Amniotic stem cell (primary cell): ENCODE measurements at places on chromosomes 5 and 9.

- DNase-seq: no peak
These were observed 207.8 kb downstream of the ENC1 start for GRCh38 chr5:74432721-74433120.

DNA sequence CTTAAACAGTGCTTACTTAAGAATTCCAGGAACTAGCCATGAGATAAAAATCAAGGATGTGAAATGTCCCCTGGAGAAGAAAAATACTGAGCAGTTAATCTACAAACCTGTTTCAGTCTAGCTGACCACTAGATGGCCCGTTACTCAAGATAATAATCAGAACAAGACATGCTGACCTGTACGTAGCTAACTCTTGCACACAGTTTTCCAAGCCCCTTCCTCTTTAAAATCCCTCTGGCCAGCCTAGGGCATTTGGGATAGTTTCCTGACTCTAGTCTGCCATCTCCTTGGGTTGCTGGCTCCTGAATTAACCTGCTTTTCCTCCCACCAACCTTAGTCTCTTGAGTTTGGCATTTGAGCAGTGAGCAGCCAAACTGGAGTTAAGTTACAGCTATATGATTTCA lies 59.2 kb upstream of the TRAF1 start:
- DNase-seq: peak; percentile 40

GRCh38 chr5:164048359-164048926 lies 543.0 kb downstream of the MAT2B start:
- DNase-seq: no peak

DNA sequence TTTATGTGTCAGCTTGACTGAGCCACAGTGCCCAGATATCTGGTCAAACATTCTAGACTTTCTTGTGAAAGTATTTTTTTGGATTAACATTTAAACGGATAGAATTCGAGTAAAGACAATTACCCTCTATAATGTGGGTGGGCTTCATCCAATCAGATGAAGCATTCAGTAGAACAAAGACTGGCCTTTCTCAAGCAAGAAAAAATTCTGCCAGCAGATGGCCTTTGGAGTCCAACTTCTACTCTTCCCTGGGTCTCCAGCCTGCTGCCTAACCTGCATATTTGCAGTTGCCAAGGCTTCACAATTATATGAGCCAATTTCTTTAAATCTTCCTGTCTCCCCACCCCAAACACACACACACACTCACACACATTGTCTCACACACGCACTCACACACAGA lies 86.4 kb downstream of the MED10 start:
- no peak for DNase-seq
